Substantia nigra (tissue), 51 donors: ENCODE measurements at places on chromosomes 7 and 10.

DNA sequence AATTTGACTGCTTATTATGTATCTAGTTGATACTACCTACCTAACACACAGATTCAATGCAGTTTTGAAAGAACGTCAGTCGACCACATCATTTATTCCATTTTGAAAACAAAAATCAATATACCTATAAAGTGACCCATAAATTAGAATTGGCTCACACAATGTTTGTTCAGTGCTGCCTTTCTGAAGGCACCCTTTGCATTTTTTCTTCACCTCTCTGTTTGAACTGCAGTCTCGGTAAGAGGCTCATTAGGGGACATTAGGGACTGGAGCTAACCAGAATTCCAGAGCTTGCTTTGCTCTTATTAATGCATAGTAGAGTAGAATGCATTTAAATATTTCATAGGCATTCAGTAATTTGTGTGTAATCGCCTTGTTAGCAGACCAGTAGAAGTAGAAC, 234.1 kb downstream of the FOXP2 start:
- no peak for DNase-seq

GRCh38 chr10:96352027-96352426, 6.8 kb downstream of the OPALIN start:
- DNase-seq, result no peak

GRCh38 chr10:22913474-22914092, 14.3 kb upstream of the ARMC3 start:
- DNase-seq, result no peak

GRCh38 chr10:13536674-13537366, 8.0 kb upstream of the BEND7 start:
- peak; percentile 8 for DNase-seq

DNA sequence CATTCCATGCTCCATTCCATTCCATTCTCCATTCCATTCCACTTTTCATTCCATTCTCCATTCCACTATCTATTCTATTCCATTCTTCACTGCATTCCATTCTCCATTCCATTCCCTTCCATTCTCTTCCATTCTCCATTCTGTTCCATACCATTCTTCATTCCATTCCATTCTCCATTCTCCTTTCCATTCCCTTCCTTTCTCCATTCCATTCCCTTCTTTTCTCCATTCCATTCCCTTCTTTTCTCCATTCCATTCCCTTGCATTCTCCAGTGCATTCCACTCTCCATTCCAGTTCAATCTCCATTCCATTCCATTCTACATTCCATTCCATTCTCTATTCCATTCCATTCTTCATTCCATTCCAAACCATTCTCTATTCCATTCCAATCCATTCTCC, 80.3 kb downstream of the NSUN6 start:
- DNase-seq, result no peak

DNA sequence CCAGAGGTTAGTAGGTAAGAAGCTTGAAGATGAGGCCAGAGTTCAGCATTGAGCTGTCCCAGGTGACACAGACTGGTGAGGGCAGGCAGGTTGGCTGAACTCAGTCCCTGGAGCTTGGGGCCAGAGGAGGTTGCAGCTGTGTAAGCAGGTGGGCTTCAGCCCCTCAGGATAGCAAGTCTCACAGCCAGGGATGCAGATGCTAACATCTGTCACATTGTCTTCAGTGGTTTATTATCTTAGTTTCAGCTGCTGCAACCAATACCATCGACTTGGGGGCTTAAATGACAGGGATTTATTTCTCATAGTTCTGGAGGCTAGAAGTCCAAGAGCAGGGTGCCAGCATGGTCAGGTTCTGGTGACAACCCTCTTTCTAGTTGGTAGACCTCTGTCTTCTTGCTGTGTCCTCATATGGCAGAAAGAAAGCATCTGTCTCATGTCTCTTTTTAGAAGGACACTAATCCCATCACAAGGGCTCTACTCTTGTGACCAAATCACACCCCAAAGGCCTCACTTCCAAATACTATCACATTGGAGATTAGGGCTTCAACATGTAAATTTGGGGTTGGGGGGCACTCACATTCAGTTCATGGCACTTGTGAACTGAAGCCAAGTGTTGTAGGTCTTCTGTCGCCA, 146.2 kb downstream of the KIAA1217 start:
- DNase-seq, result no peak

- no peak for DNase-seq
Measured at GRCh38 chr10:110326351-110327032, 21.8 kb upstream of the SMNDC1 start.

- DNase-seq, result no peak
Measured at GRCh38 chr7:155824227-155824886, 12.1 kb upstream of the SHH start.

DNA sequence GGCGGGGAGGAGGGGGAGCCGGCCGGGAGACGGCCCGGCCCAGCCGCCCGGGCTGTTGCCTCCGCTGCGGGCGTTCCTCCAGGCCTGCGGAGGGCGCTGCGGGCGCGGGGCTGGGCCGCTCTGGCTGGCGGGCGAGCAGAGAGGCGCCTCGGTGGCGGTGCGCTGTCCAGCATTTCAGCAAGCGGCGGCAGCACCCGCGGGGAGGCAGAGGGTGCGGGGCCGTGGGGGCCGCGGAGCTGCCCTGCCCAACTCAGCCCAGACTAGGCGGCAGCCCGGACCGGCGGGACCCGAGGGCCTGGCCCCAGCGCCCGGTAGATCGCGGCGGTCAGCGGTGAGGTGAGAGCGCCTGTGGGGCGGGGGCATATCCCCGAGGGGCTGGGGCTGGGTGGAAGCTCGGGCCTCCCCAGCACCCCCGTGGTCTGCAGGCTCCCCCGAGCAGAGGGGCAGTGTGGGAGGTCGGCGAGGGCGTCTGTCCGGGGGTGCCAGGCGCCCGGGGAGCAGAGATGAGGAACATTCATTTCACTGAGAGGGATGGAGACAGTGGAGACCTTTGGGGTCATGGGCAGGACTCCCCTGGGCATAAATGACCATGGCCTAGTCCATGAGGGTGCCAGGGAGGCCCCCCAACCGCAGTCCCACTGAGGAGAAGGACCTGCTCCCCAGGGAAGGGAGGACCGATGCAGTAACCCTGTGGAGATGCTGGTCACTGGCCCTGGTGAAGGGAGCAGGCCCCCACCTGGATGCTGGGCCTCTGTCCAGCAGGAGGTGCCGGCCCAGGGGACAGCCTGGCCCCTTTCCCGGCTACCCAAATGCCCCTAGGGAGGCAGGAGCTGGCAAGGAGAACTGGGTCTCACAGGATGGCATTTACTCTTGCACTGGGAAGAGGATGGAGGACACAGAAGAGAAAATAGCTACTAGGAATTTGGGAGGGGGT, at the start of gene SRRM3:
Gene SRRM3 (plus strand): TSS at position 165 of the 934 bp plus-strand sequence. CDS start 33,171 bp downstream, outside the sequence.
- peak; percentile 50 for DNase-seq

GRCh38 chr10:14671386-14671831, 103.3 kb downstream of the FAM107B start:
- no peak for DNase-seq

GRCh38 chr7:36607721-36608095, 116.6 kb downstream of the AOAH start:
- DNase-seq, result no peak

DNA sequence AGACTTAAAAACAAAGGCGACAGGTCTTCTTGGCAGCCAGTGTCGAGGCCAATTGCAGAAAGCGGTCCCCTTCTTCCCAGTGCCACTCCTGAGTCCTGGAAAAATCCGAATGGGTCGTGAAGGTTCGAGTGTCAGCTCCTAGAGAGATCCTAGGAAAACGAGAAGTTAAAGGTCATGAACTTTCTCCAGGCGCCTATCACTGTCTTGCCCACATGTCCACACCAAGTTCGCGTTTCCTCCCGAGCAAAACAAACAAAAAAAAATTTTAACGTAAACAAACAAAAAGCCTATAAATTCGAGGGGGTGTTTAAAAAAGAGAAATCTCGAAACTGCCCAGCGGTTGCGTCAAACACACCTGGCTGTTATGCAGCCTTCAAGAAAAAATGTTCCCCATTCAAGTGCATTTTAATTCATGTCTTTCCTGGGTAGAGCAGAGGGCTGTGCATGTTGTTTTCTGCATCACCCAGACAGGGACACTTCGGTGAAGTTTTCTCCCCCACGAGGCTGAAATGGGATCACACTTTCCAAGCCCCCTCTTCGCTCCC, 1.5 kb downstream of the ARHGAP21 start:
- DNase-seq, result no peak

DNA sequence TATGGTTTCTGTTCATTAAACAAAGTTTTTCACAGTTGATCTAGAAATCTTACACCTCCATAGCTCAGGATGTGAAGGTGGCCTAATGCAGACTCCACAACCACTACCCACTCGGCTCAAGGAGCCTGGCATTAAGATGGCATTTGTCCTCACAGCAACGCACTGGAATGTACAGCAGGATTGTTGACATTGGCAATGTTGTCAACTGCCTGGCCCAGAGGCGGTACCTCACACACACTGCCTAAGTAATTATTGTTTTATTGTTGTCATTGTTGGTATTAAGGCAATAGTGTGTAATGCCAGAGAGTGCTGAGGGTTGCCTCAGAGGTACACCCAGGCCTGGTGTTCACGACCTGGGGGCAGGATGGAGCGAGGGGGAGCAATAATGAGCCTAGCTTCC, 38.3 kb downstream of the LRRC18 start:
- no peak for DNase-seq

- DNase-seq, result no peak
Measured at GRCh38 chr7:5502721-5503243, 79.1 kb upstream of the TNRC18 start.

- DNase-seq, result no peak
Measured at GRCh38 chr7:145797507-145797906, 319.1 kb upstream of the CNTNAP2 start.

DNA sequence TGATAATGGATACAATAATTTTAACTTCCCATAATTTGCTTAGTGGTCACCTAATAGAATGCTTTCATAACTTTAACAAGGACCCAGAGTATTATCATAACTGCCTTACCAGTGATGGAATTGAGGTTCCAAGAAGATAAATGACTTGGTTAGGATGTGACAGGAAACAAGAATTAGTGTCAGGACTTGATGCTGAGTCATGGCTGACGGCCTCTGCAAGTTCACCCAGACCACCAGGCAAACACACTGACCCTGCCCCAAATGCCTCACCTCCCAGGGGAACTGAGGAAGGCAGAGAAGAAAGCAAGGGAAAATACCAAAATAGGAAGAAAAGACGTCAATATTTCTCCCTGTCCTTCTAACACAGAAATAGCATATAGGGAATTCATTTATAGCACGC, 636.3 kb downstream of the PARD3 start:
- no peak for DNase-seq

DNA sequence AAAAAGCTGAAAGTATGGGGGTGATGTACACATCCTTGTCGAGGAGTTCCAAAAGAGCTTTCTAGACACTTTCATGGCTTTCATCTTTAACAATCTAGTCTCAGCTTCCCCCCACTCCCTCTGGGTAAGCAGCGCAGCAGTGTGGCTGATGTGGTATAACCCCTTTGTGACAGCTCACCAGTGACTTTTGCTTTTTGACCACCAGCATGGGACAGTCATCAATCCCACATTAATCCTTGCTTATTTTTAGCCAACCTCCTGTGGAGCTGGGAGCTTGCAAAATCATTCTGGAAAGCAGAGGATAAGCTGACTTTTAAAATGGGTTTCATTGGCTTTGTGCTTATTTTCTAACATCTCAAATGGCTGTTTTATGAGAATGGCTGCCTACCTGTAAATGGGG, 272.7 kb downstream of the HDAC9 start:
- DNase-seq, result no peak

- no peak for DNase-seq
Measured at GRCh38 chr10:35585903-35586535, 19.1 kb upstream of the GJD4 start.

DNA sequence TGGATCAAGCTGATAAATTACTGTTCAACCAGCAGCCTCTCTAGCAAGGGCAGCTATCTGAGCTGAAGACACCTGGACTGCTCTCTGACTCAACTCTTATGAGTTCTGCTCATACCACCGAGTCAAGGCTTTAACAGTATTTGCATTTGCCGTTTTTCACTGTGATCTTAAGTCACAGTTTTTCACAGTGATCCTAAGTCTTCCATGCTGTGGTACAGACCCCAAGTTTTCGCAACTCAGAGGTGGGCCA, 31.3 kb downstream of the PIP4K2A start:
- no peak for DNase-seq

- DNase-seq, result no peak
Measured at GRCh38 chr10:92490387-92490786, 83.5 kb downstream of the IDE start.

GRCh38 chr10:43196981-43197833, 59.0 kb downstream of the CSGALNACT2 start:
- no peak for DNase-seq

DNA sequence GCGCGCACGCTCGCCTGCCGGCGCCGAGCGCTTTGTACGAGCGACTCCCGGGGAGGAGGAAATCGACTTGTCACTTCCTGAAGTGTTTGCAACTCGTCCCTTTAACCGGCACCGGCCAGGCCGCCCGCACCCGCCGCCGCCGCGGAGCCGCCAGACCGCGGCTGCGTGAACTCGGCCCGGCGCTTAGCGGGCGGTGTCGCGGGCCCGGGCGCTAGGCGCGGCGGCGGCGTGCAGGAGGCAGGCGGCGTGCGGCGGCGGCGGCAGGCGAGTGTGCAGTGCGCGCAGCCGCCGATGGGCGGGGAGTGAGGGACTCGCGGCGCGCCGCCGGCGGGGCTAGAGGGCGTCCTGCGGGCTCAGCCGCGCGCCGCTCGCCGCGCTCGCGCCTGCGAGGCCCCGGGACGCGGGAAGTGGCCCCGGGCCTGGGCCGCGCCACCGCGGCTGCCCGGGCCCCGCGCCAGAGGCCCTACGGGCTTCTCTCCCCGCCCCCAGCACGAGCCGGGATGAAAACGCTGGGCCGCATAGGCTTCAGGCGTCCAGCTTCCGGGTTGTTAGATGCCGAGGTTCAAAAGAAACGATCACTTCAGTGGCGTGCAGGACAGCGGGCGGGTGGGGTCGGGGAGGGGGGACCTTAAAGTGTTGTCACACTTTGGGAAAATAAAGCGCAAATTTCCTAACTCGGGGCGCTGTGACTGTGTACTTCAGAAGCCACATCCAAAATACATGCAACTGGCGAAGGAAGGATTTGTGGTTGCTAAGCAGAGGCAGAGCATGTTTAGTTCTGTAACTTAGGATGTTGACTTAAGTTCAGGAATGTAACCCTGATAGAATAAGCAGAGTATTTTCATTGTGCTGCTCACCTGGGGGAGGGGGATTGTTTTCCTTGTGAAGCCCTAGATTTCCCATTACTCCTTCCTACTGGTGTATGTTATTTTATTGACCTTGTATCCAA, at the start of gene FAM53B:
Gene FAM53B (minus strand): TSS at position 277 of the 949 bp plus-strand sequence. CDS start 37,665 bp downstream, outside the sequence.
- DNase-seq, result peak; percentile 71
